NCI-H774 (cell line): ENCODE measurements at places on chromosomes 6 and 20.

GRCh38 chr6:134195985-134196384 is 121.9 kb downstream of the SGK1 start:
- no peak for DNase-seq

DNA sequence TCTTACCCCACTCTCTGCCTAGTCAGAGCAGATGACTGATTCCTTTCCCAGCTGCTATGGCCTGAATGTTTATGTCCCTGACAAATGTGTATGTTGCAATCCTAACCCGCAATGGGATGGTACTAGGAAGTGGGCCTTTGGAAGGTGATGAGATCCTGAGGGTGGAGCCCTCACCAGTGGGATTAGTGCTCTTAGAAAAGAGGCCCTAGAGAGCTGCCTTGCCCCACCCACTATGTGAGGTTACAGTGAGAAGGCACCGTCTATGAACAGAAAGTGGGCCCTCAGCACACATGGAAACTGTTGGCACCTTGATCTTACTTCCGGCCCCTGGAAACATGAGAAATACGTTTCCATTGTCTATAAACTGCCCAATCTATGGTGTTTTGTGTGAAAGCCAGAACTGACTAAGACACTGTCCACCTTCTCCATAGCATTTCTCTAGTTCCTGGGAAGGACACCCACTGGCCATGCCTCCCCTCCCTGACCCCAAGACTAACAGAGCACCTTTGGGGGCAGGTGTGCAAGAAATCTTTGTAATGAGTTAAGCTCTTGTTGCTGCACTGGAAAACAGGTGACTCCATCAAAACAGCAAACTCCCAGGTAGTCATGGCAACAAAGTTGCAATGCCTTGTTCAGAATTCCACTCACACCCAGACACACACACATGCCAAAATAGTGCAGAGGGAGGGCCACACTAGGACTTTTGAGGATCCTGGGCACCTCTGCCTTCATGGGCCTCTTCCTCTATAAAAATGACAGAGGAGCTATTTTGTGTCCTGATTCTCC is 16.2 kb downstream of the GABRR2 start:
- peak; percentile 21 for DNase-seq

- DNase-seq = no peak
These were observed 94.2 kb downstream of the MYLK4 start for GRCh38 chr6:2656460-2657079.

- DNase-seq = no peak
These were observed 10.0 kb downstream of the MOCS1 start for GRCh38 chr6:39924283-39924682.

DNA sequence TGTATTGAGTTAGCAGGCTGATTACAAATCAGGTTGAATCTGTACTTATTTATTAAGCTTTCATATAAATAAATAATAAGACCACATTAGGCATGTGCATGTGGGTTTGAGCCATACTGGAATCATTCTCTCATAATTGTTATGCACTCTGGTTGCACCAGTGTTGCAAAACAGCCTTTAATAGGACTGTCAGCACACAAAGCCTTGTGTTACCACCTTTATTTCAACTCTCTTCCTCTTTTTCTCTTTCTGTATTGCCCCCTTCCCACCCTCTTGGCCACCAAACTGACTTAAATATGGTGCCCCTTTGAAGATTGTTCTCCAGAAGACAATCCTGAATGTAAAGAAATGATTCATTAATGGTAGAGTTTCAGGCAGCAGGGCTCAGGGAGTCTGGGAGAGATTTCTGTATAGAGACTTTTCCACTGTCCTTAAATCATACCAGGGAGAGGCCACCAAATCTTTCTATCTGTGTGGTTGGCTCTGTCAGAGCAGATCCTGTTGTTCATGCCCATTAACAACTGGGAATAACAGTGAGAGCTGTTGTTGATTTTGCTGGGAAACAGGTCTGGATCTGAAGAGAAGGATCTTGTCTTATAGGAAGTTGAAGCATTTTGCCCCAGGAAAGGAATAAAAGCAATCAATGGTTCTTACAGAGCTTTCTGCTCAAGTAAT is 131.6 kb upstream of the SOX4 start:
- DNase-seq = no peak

DNA sequence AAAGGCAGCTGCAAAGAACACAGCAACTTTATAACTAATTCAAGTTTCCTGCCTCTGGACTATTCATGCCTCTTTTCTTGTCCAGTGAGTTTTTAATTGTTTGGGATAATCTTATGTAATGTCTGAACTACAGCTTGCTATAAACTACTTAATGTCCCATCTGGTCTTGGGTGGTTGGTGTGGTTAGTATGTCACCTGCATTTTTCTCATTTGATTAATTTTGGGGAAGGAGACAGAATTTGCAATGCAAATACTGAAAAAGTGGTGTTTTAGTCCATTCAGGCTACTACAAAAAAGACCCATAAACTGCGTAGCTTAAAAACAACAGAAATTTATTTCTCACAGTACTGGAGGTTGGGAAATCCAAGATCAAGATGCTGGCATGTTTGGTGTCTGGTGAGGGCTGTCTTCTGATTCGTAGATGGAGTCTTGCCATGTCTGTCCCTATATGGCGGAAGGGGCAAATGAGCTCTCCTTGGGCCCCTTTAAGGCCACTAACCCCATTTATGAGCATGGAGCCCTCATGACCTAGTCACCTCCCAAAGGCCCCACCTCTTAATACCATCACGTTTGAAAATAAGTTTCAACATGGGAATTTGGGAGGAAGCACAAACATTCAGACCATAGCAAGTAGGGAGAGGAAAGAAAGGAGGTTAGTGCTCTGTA is 22.4 kb downstream of the RNF8 start:
- no peak for DNase-seq

- peak; percentile 89 for DNase-seq
These were observed at the start of gene KHDRBS2 for GRCh38 chr6:62285612-62286469. TSS of gene KHDRBS2 (minus strand) at chr6:62286225.

DNA sequence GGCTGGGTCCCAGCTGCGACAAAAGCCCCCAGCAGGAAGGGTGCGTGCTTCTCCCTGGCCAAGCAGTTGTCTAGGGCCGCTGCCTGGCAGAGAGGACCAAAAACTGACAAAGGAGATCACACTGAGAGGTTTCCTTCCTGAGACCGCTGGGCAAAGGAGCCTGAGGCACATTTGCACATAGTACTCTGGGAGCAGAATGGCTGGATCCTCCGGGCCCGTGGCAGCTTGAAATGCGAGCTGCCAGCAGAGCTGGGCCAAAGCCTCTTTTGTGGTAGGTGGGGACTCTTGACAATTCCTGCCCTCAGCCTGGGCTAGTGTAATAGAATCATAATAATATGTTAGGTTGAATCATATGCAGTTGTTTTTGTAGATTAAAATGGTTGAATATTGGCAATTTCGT is 33.1 kb upstream of the RNF8 start:
- DNase-seq = no peak

DNA sequence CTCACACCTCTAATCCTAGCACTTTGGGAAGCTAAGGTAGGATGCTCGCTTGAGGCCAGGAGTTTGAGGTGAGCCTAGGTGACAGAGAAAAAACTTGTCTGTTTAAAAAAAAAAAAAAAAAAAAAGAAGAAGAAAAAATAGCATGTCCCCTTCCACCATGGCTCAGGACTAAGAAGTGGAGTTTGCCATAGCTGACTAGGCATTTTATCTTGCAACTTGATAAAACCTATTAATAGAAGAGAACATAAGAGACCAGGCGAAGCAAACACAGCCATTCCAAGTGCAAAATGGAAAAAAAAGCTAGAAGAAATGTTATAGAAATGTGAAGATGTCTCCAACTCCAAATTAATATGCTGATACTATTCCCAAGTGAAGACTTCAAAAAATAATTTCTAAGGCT is 277.5 kb downstream of the MEI4 start:
- DNase-seq = no peak

GRCh38 chr6:47075741-47076421 is 33.7 kb upstream of the ADGRF1 start:
- DNase-seq = no peak

GRCh38 chr6:170003451-170004160 is 252.2 kb downstream of the ERMARD start:
- no peak for DNase-seq

DNA sequence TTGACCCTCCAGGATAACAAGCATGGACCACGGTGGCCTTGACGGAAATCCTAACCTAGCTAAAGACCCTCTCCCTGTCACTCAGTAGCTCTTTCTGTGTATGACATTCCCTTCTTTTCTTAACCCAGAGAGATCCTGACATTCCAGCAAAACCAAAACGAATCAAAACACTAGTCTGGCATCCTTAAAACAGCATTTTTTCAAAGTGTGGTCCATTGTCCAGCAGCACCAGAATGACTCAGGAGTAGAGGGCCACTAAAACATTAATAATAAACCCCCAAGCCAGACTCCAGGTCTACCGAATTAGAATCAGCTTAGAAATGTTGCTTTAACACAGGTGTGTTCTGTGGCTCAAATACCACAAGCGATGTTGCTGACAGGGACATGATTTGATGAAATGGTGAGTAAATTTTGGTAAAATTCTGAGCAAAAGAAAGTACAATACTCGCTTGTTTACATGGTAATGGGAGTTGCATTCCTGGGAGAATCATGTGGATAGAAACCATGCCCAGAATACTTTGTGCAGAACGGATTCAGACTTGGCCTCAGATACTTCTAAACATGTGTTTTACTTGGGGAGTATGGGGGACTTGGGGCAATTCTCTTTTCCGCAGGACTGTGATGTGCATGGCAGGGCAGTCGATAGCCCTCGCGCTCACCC is 174.2 kb upstream of the KCNG1 start:
- DNase-seq = no peak

DNA sequence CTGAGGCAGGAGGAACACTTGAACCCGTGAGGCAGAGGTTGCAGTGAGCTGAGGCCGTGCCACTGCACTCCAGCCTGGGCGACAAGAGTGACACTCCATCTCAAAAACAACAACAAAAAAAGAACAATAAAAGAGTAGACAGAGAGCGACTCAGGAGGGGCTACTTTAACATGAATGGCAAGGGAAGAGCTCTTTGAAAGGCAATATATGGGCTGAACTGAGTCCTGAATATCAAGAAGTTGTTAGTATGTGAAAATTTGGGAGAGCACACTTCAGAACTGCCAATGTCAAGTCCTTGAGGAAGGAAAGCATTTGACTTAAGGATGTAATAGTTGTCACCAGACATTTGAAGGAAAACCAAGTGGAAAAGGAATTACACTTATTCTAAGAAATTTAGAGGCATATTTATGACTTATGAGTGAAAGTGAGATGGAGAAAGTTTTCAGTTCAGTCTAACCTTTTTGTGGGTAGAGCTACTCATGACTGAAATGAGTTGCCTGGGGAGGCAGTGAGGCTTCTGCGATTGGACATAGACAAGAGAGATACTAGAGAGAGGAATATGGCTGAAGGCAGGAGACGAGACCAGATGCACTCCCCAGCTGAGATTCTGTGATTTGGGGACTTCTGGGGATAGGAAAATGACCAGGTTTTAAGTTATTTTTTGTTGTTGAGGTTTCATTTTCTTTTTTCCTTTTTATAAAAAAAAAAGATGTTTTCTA is 48.6 kb upstream of the SLC16A10 start:
- DNase-seq = no peak

DNA sequence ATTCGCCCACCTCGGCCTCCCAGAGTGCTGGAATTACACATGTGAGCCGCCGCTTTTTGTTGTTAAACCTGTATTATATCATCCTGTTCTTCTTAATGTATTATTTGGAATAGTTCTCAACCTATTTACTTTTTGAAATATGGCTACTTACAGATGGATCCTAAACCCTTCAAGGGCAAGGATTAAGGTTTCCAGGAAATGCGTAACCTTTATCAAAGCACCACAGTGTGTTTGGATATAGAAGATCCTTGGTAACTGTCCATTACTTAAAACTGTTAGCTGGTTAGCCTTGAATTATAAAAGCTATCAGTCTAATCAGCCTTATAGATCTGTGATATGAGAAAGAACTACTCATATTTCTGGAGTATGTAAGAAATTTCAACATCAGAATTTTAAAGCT is 12.3 kb upstream of the RPN2 start:
- DNase-seq = no peak

DNA sequence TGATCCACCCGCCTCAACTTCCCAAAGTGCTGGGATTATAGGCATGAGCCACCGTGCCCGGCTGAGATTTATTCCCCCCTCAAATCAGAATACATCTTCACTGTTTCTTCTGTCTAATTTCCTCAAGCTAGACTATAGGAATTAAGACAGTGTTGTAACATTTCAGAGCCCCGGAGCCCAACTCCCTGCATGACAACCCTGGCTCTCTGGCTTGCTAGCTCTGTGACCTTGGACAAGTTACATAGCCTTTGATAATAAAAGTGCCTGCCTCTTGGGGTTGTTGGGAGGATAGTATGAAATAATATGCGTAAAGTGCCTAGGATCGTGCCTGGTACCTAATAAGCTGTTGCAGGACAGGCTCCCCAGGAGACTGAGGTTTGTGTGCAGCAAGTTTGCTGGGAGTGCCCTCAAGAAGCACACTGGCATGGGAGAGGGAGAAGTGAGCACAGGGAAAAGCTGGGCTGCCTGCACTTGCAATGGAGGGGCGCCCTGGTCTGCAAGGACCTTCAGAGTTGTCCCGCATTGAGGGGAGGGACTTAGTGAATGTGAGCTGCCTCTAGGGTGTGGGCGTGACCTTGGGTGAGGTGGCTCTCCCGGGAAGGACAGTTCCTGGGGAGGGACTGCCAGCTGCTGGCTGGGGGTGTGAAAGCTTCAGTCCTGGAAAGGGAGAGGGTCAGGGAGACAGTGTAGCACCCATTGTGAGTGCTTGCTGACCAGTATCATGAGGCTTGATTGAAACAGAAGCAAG is 43.4 kb downstream of the TAF8 start:
- DNase-seq = no peak

DNA sequence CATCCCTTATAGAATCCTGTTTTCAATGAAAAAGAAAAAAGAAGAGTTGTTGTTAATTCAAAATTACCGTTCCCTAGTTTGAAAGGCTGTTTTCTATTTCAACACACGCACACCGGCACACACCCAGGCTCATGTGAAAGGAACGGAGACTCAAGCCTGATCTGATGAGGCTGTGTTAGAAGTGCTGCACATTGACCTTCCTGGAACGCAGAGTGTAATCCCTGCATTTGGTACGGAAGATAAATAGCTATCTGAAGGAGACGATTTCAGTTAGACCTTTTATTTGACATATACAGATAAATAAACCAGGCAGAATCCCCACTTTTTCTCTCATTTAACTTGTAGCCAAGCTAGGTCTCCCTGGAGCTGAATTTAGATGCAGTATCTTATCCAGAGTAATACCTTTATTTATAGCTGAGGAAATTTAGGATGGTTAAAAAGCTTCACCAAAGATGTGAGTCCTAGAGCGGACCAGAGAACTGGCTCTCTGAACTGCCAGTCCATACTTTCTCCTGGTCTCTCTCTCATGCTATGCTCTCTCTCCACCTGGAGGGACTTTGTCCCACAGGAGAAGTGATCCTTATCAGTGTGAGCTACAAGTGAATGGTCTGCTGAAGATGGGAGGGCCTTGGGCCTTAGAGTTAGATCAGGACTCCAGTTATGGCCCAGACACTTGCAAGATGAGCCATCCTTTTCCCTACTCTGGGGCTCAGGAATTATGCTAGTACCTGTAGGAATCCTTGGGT is 30.6 kb downstream of the MAP3K4 start:
- DNase-seq = no peak

GRCh38 chr6:41801380-41801779 is 13.9 kb downstream of the TOMM6 start:
- no peak for DNase-seq

- no peak for DNase-seq
These were observed 38.8 kb downstream of the SRC start for GRCh38 chr20:37384683-37385174.
